ENCODE measurements at places on chromosomes 11 and 22. TPM values are rescaled to one million over a fixed set of nuclear protein-coding genes. Genes with fewer than 3 reads are reported as not detected.

OR8D1 gene
- total RNA-seq, result under 0.01 TPM

CRYAB gene
- total RNA-seq, result 6.0 TPM

INSC gene
- total RNA-seq, result 0.77 TPM

TRIM29 gene
- 0.11 TPM for total RNA-seq

OR2AG2 gene
- total RNA-seq, result 0.55 TPM

All from uterine smooth muscle cell (primary cell).